ENCODE measurements at places on chromosomes 16 and 17. TPM values are rescaled to one million over a fixed set of nuclear protein-coding genes. Genes with fewer than 3 reads are reported as not detected.

MAPT gene
- 0.20 TPM for polyA plus RNA-seq

KIFC3 gene
- 21.9 TPM for polyA plus RNA-seq

TP53 gene
- 60.3 TPM for polyA plus RNA-seq

USH1G gene
- 0.23 TPM for polyA plus RNA-seq
